ENCODE measurements at places on chromosomes 4 and X.

DNA sequence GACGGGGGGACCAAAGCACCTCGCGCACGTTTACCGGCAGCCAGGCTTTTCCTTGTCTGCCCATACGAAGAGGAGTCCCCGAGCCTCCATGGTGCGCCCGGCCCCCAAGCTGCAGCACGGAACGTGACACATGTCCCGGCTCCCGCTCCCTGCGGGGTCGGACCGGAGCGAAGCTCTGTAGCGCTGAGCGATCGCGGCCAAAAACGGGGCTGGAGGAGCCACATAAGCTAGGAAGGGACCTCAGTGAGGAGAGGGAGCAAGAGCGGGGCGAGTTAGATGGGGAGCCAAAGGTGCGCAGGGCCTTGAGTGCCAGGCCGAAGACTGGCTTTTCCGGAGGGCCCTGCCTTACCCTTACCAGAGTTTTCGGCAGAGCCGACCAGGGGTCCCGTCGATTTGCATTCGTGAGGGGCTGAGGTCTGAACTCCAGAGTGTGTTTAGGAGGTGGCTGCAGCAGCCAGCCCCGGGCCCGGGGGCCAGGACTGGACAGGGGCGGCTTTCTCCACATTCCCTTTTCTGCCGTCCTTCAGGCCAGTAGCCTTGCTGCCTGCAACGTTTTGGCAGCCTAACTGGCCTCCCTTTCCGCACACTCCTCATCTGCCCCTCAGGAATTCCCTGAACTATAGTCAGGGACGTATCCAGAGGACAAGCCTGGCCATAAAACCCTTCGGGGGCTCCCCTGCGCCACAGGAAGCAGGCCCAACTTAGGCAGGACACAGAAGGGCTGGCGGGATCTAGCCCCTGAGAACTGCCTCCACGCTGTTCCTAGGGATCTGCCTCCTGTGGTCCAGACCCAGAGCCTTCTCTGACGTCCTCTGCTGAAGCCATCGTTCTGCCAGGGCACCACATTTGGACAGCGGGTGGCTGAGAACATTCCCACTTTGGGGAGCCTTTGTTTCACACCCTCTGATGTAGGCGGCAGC is 689 bp downstream of the SSR4 start:
- no peak for DNase-seq

GRCh38 chr4:188611143-188611542 is 471.9 kb downstream of the TRIML1 start:
- DNase-seq = no peak

DNA sequence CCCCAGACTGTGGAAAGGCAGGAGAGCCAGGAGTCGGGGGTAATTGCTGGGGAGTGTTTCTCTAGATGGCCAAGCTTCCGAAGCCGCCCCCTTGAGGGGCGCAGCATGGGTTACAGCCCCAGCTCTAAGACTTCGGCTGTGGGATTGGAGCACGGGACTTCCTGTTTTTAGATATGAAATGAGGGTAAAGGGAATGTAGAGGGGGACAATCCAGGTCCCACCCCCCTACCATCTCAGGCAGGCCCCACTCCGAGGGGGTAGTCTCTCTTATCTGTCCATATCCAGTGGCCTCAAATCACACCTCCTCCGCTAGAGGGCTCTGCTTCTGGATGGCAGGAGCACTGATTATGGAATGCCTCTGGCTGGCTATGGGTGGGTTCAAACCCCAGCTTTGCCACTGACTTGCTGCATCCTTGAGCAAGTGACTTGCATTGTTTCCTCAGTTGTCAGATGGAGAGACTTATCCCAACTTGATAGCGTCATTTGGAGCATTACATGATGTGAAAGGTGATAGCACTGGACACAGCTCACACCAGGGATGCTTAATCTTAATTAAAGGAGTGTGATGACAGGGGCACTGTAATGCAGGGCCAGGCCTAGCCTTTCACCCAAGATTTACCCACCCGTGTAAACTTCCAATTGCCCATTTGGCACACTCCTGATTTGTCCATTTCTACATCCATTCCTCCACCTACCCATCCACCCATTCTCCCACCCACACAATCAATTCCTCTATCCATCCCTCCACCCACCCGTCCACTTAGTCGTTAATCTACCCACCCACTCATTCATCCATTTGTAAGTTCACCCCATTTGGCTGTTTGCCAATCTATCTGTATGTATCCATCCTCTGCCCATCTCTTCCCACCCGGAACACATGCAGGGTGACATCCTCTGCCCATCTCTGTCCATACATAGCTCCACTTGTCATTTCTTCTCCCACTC is 848 bp upstream of the KCND1 start:
- no peak for DNase-seq

GRCh38 chrX:108442901-108443464 is 3.3 kb downstream of the COL4A5 start:
- no peak for DNase-seq

DNA sequence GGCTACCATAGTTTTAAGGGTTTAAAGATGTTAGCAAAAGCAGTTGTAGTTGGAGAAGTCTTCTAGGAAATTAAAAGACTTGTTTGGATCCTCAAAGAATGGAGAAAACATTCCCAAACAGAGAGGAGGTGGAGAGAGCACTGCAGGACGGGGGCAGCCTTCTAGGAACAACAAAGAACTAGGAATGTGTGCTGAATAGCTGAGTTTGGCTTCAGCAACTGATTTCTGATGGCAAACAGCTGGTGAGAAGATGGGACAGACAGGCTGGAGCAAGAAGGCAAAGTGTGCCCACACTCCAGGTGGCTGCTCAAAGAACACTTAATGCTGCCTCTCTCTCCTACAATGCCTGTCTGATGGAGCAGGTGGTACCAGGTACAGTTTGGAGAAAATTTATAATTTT is 1331.1 kb downstream of the ADGRL3 start:
- DNase-seq = no peak

DNA sequence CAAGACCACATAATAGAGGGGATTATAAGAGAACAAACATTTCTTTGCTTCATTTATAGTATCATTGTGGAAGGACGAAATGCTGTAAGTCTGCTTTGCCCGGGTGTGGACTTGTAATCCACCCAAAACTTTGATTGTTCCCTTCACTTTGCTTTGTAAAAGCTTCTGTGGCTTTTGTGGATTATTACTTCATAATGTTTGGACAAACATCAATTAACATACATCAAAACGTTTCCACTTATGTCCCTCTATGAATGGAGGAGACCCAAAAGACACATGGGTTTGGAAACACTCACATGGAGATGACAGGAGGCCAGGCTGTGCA is 415.4 kb downstream of the SPRY1 start:
- DNase-seq = no peak

GRCh38 chr4:176525576-176525975 is 205.8 kb downstream of the SPCS3 start:
- no peak for DNase-seq
